ENCODE measurements at places on chromosomes 12 and 14.

GRCh38 chr12:67245571-67245970 is 23.6 kb upstream of the CAND1 start:
- DNase-seq, result no peak

DNA sequence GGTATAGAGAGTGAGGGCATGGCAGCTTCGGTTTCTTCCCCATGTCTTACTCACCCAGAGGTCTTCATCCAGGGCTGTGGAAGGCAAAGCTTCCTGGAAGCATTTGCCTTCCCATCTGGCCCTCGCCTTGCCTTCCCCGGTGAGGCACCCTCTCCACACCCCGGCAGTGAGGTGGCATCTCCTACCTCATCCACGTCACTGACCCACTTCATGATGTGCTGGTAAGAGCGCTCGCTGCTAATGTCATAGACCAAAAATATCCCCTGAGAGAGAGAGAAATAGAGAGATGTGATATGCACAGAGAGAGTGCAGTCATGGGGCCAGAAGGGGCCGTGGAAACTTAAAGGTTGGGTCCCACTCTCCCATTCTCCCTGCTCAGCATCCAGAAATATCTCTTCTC is 8.3 kb upstream of the GPX2 start:
- DNase-seq, result no peak

DNA sequence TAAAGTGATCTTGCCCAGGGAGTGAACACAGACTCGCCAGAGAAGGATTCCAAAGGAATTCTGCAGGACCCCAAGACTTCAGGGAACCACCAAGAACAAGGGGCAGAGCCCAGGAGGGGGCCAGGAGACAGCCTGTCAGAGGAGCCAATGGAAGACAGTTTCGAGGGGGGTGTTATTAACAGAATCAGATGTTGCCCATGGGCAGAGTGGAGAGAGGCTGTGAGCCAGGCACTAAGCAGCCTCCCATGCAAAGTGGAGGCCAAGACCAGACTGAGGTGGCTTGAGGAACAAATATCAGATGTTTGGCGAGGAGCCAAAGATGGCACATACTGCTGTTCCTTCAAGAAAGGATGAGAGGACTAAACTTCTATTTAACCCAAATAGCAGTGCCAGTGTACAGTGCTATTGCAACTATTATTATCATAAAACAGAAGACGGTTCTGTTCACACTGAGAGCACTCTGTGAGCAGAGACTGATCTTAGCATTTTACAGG is 12.6 kb downstream of the APPL2 start:
- DNase-seq, result no peak

GRCh38 chr12:3225796-3226180 is 148.6 kb downstream of the TSPAN9 start:
- DNase-seq, result no peak

DNA sequence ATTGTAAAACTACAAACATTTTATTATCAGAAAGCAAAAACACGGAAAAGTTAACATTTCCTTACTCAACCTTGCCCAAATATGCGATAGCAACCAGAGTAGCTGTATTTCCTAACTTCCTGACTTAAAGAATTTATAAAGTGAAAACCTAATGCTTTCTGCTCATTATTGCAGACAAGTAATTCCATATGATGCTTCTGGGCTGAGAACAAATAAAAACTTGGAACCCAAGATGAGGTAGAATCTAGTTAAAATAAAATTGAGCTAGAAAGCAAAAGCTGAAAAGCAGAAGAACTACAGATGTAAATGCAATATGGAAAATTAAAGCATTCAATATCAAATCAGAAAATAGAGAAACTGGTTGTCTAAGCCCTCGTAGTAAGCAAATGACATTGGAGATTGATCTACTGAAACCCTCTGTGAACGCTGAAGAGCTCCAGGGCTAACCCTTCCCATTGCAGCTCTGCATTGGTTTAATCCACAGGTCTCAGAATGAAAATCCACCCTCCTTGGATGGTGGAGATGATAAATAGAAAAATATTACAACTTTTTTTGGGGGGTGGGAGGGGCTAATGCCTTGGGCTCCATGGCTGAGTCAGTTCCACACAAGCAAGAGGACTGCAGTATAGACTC is 40.7 kb downstream of the CORO1C start:
- no peak for DNase-seq

GRCh38 chr14:20707622-20708021 is 19.1 kb downstream of the ANG start:
- DNase-seq, result no peak

DNA sequence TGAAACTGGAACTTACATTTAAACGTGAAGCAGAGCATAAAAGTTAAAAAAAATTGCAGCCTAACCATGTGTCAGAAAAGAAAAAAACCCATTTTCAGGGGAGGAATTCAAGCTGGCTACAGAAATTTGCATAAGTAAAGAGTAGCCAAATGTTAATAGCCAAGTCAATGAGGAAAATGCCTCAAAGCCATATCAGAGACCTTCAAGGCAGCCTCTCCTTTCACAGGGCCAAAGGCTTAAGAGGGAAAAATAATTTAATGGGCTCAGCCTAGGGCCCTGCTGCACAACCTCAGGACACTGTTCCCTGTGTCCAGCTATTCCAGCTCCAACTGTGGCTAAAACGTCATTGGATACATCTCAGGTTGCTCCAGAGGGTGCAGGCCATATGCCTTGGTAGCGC is 749.5 kb downstream of the FLRT2 start:
- no peak for DNase-seq

DNA sequence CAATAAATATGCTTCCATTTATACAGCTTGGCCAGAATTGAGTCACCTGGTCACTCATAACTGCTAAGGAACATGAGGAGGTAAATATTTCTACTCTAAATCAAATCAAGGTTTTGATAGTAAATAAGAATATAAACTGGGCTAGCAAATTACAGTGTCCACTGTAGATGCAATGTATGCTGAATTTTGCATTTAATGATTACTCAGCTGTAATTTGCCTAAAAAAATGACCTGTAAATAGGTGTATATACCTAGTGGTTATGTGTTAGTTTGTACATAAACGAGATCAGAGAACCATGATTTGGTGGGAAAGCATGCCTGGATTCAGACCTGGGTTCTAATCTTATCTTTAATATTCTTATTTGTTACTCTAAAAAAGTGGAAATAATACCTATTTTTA is 76.6 kb upstream of the CNTN1 start:
- DNase-seq, result no peak

Data from effector memory CD8-positive, alpha-beta T cell (primary cell).